ENCODE measurements at places on chromosomes 11 and 22.

DNA sequence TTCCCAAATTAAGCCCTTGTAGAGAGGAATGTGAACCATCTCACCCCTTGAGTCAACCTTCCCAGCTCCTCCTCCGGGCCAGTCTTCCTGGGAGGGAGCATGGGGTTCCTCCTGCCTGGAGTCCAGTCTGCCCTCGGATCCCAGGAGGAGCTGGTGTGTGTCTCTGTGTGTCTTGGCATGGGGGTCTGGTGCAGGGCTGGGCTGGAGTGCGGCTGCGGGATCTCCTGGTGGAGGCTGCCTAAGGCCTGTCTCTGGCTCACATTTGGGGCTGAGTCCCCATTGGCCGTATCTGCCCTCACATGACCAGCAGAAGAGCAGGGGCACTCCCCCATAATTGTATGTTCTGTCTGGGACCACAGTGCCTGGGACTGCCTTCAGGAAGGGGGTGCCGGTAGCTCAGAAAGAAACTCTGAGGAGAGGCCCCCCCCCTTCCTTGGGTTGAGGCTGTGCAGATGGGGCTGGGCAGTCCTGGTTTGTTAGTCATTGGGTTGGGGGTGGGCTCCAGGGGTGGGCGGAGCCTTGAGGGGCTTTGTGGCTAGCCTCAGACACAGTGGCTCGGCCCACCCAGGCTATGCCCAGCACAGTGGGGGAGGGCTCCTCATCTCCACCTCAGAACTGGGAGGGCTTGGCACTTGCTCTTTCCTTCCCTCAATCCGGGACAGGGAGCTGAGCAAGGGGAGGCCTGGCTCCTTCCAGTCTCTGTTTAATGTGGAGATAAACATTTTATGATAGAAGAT is 2.9 kb downstream of the C1QTNF5 start:
- peak; percentile 96 for DNase-seq

DNA sequence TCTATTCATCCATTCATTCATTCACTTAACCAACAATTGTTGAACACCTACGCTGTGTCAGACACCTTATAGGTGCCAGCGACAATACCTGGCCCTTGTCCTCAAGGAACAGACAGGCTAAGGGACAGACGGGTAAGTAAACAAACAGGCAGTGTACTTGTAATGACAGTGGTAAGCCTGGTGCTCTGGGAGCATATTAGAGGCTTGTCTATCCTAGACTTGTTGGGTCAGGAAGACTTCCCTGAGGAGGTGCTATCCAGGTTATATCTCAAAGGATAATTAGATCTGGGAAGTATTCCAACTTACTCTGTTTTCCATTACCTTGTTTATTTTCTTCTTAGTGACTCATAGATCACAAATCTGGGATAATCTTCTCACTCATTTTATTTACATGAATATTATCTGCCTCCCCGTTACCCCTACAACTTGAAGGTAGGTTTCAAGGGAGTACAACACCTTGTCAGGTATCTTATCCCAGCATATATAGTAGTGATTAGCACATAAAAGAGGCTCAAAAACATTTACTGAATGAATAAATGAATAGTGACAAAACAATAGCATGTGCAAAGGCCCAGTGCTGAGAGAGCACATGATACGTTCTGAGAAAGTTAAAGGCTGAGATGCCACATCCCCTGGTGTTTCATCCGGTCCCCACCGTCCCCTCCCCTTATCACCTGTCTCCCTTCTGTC is 75.3 kb upstream of the NCAM1 start:
- DNase-seq, result no peak

DNA sequence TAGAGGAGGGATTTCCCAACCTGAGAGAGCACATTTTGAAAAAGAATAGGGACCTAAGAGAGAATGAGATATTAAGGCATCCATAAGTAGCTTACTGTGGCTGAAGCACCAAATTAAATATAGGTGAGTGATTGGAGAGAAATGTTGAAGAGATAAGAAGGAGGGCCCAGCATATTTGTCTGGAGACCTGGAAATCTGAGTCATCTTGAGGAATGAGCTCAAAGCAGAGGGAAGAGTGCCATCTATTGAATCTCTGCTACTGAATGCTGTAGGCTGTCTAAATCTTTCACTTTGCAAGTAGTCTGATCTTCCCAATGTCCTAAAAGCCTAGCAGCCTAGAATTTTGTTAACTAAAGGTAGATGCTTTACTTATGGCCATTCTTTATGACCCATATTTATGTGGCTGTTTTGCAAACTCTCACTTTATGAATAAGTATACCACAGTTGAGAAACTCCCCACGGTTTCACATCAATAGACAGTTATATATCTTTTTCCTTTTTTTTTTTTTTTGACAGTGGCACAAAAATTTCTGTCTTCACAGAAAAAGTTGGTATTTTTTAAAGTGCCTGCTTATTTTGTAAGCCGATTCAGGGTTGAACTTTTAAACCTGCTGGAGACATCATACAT is 2093.5 kb downstream of the LRRC4C start:
- peak; percentile 42 for DNase-seq

DNA sequence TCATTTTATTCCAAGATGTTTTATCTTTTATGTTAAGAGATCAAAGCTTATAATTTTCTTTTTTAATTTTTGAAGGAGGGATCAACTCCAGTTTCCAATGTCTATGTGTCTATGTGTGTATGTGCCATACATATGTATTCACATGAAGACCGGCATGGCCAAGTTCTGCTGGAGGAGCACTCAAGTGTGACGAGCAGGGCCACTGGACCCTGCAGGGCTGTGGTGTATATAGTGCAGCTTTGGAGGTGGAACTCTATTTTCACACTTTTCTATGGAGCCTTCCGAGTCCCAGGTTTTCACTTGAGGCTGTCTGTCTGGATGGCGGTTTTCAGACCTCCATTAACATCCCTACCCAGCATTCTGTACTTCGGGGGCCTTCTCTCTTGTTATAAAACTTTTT is 36.5 kb upstream of the TTC12 start:
- no peak for DNase-seq

- DNase-seq, result no peak
These were observed 3.4 kb upstream of the NR1H3 start for GRCh38 chr11:47254386-47254785.

DNA sequence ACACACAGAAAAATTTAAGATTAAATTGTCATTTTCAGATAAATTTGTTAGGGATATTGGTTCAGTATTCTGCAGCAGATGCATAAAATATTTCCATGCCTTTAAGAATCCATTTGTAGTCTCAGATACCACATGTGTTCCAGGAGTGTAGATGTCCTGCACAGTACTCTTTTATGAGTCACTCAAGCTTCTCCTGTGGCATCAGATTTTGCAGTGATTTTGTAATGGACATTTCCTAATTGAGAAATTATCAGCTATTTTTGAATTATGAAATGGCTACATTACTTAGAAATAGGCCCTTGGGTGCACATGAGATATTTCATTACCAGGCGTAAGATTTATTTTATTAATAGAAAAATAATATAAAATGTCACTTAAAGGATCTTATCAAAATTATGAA is 18.9 kb downstream of the MMP3 start:
- no peak for DNase-seq

DNA sequence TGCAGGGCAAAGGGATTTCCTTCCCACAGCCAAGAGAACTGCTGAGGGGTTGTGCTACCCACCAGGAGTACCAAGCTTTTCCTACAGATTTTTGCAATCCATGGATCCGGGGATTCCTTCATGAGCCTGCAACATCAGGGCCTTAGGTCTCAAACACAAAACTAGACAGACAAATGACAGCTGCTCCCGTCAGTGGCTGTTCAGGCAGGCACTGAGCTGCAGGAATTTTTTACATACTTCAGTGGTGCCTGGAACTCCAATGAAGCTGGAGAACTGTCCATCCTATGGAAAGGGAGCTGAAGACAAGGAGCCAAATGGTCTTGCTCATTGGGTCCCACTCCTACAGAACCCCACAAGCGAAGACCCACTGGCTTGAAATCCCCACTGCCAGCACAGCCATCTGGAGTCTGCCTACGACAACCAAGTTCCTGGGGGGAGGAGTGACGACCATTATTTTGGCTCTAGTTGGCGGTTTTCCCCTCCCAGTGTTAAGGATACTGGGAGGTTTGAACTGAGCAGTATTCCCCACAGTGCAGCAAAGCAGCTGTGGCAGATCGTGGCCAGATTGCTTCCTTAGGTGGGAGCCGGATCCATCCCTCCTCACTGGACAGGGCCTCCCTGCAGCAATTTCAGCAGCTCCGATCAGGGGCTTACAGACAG is 157.7 kb upstream of the TMEM45B start:
- no peak for DNase-seq
